NCI-H526 (cell line): ENCODE measurements at places on chromosomes 11 and 22.

- DNase-seq, result no peak
These were observed 7.7 kb downstream of the SLC35E4 start for GRCh38 chr22:30643055-30643875.

DNA sequence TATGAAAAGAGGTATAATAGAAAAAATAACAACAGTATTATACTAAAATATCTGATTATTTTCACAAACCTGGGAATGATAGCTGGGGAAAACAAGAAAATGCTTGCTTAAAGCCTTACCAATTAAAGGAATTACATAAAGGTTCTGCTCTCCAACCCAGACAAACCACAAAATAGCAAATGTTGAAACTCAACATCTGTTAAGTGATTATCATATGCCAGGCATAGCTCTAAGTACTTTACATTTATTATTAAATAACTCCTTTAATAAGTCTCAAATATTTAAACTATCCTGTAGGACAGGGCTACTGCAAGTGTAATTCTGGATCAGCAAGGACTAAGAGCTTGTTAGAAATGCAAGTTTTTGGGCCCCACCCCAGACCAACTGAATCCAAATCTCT, 20.1 kb downstream of the OR10A6 start:
- no peak for DNase-seq

- DNase-seq, result no peak
These were observed 56.1 kb downstream of the SYN3 start for GRCh38 chr22:33002035-33002434.

- DNase-seq, result no peak
These were observed 667 bp downstream of the RAB6A start for GRCh38 chr11:73760135-73760678.

GRCh38 chr11:117744471-117745150, 52.4 kb downstream of the DSCAML1 start:
- DNase-seq, result no peak

- DNase-seq, result no peak
These were observed 86.0 kb upstream of the IZUMO1R start for GRCh38 chr11:94218372-94218771.
